ENCODE measurements at places on chromosomes 4 and X.

GRCh38 chrX:72025236-72025770, 106.4 kb downstream of the RTL5 start:
- DNase-seq, result no peak

DNA sequence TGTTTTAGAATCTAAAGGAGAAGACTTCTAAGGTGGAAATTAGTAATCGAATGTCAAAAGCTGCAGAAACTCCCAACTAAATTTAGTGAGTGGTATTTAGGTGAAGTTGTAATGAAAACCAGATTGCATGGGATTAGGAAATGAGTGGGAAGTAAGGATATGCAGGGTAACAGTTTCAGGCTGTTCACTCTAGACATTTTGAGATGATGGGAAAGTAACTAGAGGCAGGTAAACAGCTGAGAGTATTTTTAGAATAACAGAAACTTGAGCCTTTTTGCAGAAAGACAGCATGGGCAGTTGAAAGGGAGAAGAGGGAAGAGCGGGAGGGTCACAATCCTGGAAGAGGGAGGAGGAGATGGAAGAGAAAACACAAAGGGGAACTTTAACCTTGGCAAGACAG, 12.7 kb downstream of the SPRY1 start:
- DNase-seq, result no peak

- no peak for DNase-seq
Observed at GRCh38 chr4:186096681-186097165, 7.8 kb upstream of the FAM149A start.

GRCh38 chr4:17288151-17288550, 223.7 kb downstream of the QDPR start:
- no peak for DNase-seq

DNA sequence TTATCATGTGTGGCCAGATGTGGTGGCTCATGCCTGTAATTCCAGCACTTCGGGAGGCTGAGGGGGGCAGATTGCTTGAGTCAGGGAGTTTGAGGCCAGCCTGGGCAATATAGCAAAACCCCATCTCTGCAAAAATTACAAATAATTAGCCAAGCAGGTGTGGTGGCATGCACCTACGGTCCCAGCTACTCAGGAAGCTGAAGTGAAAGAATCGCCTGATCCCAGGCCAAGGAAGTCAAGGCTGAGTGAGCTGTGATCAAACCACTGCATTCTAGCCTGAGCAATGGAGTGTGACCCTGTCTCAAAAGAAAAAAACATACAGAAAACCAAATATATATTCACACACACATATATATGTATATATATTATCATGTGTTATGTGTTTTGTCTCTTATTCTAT, 15.0 kb downstream of the APELA start:
- no peak for DNase-seq

DNA sequence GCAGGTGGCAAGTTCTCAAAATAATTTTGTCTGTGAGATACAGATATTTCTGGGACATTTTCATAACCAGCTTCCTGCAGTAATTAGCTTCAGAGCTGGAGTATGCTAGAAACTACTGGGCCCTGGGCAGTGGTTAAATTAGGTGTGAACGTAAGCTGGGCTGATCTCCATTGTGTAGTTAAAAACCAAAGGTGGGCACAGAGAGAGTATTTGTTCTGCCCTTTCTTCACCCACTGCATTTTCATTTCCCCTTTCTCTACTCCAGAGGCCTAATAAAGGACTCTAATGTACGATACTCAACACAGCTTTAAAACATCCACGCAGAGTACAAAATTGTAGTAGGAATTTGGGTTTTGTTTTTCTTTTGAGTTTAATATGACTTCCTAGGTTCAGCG, 252.7 kb downstream of the SPRY1 start:
- no peak for DNase-seq

DNA sequence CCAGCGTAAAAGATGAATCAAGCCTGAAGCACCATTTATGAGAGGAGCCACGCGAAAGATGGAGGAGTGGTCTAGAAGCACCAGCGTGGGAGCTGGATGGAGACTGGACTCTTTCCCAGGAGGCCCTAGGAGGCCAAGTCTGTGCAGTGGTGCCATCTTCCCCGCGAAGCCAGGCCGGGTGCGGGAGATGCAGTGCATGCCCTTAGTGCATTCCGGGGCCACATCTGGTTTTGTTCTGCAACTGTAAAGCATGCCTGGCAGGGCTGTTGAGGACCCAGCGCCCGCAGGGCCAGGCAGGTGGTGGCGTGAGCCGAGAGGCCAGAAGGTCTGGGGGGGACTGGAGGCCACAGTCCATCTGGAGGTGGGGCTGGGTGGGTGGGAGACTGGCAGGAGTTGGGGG, 78.6 kb upstream of the ADRA2C start:
- DNase-seq, result no peak

DNA sequence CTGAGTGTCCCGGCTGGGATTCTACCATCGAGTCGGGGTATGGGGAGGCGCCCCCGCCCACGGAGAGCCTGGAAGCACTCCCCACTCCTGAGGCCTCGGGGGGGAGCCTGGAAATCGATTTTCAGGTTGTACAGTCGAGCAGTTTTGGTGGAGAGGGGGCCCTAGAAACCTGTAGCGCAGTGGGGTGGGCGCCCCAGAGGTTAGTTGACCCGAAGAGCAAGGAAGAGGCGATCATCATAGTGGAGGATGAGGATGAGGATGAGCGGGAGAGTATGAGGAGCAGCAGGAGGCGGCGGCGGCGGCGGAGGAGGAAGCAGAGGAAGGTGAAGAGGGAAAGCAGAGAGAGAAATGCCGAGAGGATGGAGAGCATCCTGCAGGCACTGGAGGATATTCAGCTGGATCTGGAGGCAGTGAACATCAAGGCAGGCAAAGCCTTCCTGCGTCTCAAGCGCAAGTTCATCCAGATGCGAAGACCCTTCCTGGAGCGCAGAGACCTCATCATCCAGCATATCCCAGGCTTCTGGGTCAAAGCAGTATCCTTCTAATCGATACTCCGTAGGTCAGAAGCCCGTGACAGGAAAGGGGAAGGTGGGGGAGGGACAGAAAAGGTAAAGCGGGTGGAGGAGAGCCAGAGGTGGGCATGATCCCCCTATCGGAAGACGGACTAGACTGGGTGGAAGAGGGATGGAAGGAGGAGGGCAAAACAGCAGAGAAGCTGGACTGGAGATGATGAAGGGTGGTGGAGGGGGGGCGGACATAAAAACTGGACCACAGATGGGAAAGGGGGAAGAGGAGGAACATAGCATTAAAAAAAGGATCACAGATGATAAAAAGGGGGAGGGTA, 828 bp downstream of the TSPYL2 start:
- DNase-seq, result no peak

- no peak for DNase-seq
Observed at GRCh38 chrX:31185884-31186283, 114.0 kb upstream of the FTHL17 start.

DNA sequence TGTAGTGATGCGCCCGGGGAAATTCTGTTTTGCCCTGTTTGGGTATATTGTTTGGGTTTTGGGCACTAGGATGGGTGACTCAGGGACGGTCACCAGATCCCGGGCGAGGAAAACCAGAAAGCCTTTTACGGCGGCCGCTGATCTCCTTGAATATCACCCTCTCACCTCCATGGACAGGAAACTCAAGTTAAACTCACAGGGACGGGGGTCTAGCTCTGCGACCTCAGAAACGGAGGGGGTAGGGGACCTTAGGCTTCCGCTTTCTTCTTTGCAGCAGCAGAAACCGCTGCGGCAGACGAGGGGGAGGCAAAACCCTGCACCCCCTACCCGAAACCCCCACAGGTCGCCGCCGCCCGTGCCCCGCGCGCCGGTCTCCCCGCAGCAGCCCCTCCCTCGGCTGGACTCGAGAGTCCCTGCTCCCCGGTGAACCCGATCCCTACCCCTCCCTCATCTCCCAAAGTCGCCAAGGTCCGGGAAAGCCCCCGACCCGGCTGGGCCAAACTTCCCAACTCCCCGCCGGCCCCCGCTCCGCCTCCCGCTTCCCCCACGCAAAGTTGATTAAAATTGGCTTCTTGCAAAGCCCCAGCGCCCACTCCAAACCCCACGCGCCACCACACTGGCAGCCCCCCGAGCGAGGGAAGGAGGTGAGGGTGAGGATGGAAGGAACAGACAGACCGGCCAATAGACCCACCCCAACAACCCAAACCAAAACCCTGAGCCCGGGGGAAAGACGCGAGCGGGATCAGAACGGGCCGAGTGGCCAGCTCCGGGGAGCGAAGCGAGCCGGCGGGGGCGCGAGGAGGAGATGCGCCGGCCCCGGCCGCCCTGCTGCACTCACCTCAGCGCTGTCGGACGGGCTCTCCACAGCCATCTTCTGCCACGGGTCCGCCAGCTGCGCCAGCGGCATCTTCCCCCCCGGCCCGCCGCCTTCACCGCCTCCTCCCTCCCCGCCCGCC, 705 bp downstream of the RPS6KA3 start:
- DNase-seq, result peak; percentile 33

DNA sequence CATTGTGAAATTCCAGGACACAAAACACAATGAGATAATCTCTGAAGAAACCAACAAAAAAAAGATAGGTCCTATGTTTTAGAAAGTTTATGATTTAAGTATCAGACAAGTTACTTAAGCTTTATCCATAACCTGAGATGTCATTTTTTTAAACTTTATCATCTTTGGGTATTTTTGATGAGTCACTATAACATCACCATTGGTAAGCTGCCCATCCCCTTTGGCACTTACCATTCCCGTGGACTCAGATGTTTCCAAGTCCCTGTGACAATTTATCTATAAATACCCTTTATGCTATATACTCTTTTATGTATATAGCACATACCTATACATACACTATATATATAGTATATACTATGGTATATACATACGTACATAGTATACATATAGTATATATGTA, 198.9 kb upstream of the GEMIN8 start:
- DNase-seq, result no peak

DNA sequence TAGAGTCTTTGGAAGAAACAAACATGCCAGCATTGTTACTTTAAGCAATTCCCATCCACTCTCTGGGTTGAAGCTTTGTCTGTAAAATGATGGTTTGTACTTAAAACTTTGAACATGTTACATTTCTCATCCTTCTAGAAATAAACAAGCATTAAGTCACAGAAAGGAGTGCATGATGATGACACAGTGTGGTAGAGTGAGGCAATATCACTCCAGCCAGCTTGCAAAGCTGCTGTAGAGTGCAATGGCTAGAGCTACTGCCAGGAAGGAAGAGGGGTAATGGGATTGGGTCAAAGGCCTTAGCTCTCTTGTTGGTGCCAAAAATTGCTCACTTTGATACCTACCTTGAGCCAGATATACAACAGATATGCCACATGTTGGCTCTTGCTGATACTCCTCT, 12.3 kb upstream of the ENOX2 start:
- DNase-seq, result no peak

DNA sequence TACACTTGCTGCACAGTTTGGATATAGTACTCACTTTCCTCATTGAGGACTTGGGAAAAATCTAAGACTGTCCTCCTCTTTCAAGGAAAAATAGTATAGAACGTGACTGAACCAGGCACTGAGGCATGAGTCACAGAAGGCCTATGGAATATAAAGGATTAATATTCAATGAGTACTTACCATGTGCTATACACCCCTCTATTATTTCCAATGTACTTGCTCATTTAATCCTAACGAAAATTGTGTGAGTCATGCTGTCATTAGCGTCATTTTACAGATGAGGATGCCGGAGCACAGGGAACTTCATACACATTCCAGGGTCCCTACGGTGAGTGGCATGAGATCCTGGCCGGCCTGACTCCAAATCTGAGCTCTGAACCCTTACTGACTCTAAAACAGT, 2136.2 kb upstream of the TENM3 start:
- DNase-seq, result no peak

GRCh38 chr4:89023140-89023539, 33.8 kb downstream of the FAM13A start:
- DNase-seq, result no peak

GRCh38 chr4:25725870-25726269, 70.2 kb downstream of the SLC34A2 start:
- DNase-seq, result no peak

GRCh38 chrX:5474282-5474681, 754.4 kb downstream of the NLGN4X start:
- DNase-seq, result no peak

- no peak for DNase-seq
Observed at GRCh38 chrX:6227935-6228334, 732 bp downstream of the NLGN4X start.

DNA sequence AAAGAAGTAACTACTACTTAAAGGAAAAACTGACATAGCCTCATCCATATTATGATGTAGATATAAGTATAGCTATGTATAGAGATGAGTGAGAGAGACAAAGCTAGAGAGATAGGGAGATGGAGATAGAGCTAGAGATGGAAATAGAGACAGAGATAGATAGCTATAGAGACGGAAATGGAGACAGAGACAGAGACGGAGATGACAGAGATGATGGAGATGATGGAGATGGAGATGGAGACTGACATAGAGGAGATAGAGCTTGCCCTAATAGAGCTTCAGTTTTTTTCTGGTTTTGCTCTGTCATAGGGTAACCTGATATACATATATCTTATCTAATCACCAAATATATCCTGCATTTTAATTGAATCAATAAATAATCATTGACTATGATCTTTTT, 4.3 kb downstream of the EDNRA start:
- no peak for DNase-seq

- DNase-seq, result no peak
Observed at GRCh38 chrX:151239751-151240150, 63.4 kb downstream of the GPR50 start.

- DNase-seq, result no peak
Observed at GRCh38 chrX:1418901-1419544, 27.1 kb upstream of the SLC25A6 start.

- no peak for DNase-seq
Observed at GRCh38 chr4:148053298-148054003, 321.6 kb downstream of the ARHGAP10 start.

DNA sequence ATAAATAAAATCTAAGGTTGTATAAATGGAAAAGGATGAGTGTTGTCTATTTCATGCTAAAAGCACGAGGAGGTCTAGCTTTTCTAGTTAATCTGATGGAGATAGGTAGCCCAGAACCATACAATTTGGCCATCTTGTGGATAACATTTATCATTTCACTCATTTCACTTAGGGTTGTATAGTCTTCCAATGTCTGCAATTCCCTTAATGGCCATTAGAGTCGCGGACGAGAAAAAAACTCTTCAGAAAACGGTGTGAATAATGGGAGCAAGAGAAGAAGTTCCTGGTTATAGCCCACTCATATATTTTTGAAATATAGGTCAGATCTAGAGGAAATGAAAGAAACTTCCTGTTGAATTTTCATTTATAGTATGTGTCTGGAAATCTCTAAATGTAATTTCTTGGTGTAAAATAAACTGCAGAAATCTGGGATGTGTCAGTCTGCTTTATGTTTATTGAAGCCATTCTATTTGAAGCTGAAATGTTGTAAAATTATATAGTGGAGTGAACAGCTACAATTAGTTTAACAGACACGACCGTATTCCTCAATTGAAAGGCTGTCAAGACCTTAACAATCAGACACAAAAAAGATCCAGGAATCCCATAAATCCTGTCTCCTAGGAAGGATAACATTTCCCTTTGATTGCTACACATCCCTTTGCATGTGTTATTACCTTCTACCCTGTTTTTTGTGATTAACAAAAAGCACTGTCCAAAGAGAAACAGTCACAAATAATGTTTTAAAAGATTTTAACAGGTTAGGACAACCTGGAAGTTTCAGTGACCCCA, 47.7 kb upstream of the MGST2 start:
- no peak for DNase-seq

GRCh38 chrX:133939655-133940302, 45.6 kb downstream of the GPC3 start:
- no peak for DNase-seq

All from CD4-positive, alpha-beta T cell treated with Interleukin-15 for 1 hour (primary cell).